ENCODE measurements at places on chromosomes 2 and 18. TPM values are rescaled to one million over a fixed set of nuclear protein-coding genes. Genes with fewer than 3 reads are reported as not detected.
A peak's percentile ranks its signal among the peaks of the same experiment; 100 is the strongest.

GRCh38 chr18:1499265-1499664, 594.6 kb downstream of the ADCYAP1 start:
- no peaks in the 10 kb centered on the region for H3K36me3 ChIP-seq
- DNase-seq: no peak
- no peaks in the 10 kb centered on the region for H3K4me1 ChIP-seq
- no peak overlapping the region for H3K27ac ChIP-seq

DNA sequence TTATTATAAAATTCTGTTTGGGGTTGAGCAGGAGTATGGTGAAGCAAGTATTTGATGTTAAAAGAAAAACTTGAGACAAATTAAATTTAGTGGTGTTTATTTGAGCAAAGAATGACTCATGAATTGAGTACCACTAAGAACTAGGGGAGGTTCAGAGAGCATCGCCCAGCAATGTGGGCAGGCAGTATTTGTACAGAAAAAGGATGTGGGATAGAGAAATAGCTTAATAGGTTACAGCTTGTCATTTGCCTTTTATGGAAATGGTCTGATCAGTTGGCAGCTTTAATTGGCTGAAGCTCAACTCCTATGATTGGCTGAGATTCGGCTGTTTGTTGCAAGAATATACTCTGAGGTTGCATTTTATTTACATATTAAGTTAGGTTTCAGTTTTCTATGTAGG, 68.2 kb downstream of the LRATD1 start:
- no peaks in the 10 kb centered on the region for H3K27me3 ChIP-seq
- no peaks in the 10 kb centered on the region for H3K36me3 ChIP-seq
- H3K4me1 ChIP-seq: no peaks in the 10 kb centered on the region
- DNase-seq: no peak
- H3K4me3 ChIP-seq: no peak overlapping the region
- H3K27ac ChIP-seq: no peak overlapping the region

Gene ADCYAP1
- total RNA-seq: not detected

DNA sequence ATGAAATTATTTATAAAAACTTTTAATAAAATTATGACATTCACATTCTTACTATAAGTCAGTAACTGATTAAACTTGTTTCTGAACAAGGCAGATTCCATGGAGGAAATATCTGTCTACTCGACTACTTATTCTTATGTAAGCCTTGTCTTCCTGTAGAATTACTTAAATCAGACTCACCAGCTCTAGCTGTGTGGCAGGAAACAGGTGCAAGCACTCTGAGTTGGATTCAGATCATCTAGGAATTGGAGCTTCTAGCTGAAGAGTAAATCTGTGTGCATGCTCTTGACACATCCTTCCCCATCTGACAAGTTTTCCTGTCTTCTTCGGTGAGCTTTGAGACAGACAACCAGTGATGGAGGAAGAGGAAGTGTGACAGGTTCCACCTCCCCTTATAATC, 284.7 kb downstream of the TRIB2 start:
- H3K27ac ChIP-seq: no peak overlapping the region
- H3K4me1 ChIP-seq: no peaks in the 10 kb centered on the region
- peaks cover 32% of the 10 kb centered on the region for H3K27me3 ChIP-seq
- no peak overlapping the region for H3K4me3 ChIP-seq
- no peak for DNase-seq

Gene EPB41L3
- 1.5 TPM for total RNA-seq

DNA sequence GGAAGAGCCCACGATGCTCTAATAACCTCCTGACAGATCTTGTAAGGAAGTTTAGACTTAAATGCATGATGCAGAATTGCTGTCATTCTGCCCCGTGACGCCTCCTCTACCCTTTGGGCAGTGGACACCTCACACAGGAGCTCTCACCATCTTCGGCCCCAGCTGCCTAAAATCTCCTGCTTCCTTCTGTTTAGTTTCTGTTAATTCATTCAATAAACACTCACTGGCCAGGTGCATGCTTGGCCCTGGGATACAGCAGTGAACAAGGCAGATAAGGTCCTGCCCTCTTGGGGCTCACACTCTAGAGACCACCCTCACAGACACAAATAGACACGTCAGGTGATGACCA, 81.1 kb downstream of the SEPTIN10 start:
- no peaks in the 10 kb centered on the region for H3K4me1 ChIP-seq
- H3K27ac ChIP-seq: no peak overlapping the region
- no peak for DNase-seq
- no peak overlapping the region for H3K4me3 ChIP-seq
- no peaks in the 10 kb centered on the region for H3K36me3 ChIP-seq

Gene UNC80
- total RNA-seq: not detected

- peaks cover 2% of the 10 kb centered on the region for H3K27me3 ChIP-seq
- no peaks in the 10 kb centered on the region for H3K36me3 ChIP-seq
- no peak for DNase-seq
- no peak overlapping the region for H3K4me3 ChIP-seq
These were observed 43.9 kb downstream of the WDR75 start for GRCh38 chr2:189485146-189485545.

DNA sequence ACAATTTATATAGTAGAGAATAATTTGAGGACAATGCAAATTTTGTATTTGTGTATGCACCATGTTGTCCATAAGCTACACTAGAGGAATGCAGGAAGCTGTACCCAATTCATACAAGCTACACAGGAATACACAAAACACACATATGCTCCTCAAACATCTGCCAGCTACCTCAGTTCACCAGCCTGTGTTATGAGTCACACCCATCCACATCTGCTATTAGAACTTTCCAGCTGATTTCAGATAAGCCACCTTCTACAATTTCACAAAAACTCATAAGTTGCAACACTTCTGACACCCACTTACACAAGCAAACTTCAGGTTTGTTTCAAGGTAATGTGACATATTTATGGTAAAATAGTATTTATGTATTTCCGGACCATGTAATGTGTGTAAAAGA, 438.9 kb downstream of the SATB2 start:
- H3K27ac ChIP-seq: no peak overlapping the region
- no peak for DNase-seq
- no peaks in the 10 kb centered on the region for H3K27me3 ChIP-seq
- H3K36me3 ChIP-seq: no peaks in the 10 kb centered on the region
- no peak overlapping the region for H3K4me3 ChIP-seq

GRCh38 chr2:224400886-224401632, 848 bp downstream of the FAM124B start:
- peaks cover 9% of the 10 kb centered on the region for H3K4me1 ChIP-seq
- peaks cover 3% of the 10 kb centered on the region for H3K27me3 ChIP-seq
- H3K36me3 ChIP-seq: no peaks in the 10 kb centered on the region
- H3K4me3 ChIP-seq: peak overlapping the region; percentile 78
- peak overlapping the region; percentile 61 for H3K27ac ChIP-seq
- DNase-seq: peak; percentile 57

Gene RTP5
- 0.07 TPM for total RNA-seq

- H3K27me3 ChIP-seq: peaks cover 9% of the 10 kb centered on the region
- DNase-seq: no peak
- H3K4me3 ChIP-seq: no peak overlapping the region
- no peaks in the 10 kb centered on the region for H3K36me3 ChIP-seq
- H3K4me1 ChIP-seq: peaks cover 2% of the 10 kb centered on the region
- no peak overlapping the region for H3K27ac ChIP-seq
These were observed 53.0 kb upstream of the LCLAT1 start for GRCh38 chr2:30394096-30394495.

GRCh38 chr18:8620845-8621244, 11.6 kb downstream of the RAB12 start:
- no peak for DNase-seq
- H3K36me3 ChIP-seq: peaks cover 51% of the 10 kb centered on the region
- no peak overlapping the region for H3K27ac ChIP-seq
- peak overlapping the region; percentile 4 for H3K4me3 ChIP-seq
- H3K27me3 ChIP-seq: no peaks in the 10 kb centered on the region

Gene CPLX4
- not detected for total RNA-seq

- no peaks in the 10 kb centered on the region for H3K27me3 ChIP-seq
- H3K4me1 ChIP-seq: no peaks in the 10 kb centered on the region
- DNase-seq: no peak
- no peaks in the 10 kb centered on the region for H3K36me3 ChIP-seq
These were observed 52.2 kb downstream of the AGAP1 start for GRCh38 chr2:235546151-235546435.

Gene CDH19
- total RNA-seq: not detected

DNA sequence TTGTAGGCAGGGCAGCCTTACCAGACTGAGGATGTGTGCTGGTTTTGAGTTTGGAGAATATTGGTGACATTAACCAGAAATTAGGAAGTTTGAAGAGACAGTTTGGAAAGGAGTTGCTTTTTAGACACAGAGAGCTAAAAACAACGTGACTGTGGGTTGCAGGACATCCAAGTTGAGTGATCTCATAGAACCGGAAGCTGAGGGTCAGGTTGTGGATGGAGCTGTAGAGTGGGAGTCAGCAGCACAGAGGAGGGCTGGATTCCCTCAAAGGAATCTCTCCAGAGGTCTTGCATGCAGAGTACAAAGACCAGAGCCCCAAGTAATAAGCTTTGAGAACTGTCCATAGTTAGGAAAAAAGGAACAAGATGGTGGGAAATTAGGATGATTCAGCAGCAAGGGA, 9.3 kb downstream of the MAPRE3 start:
- H3K36me3 ChIP-seq: no peaks in the 10 kb centered on the region
- H3K27me3 ChIP-seq: peaks cover 28% of the 10 kb centered on the region
- no peak overlapping the region for H3K4me3 ChIP-seq
- no peak overlapping the region for H3K27ac ChIP-seq

GRCh38 chr2:69166812-69167468, 154.0 kb downstream of the ANTXR1 start:
- no peaks in the 10 kb centered on the region for H3K36me3 ChIP-seq
- no peak for DNase-seq
- H3K27me3 ChIP-seq: peaks cover 21% of the 10 kb centered on the region
- H3K4me1 ChIP-seq: no peaks in the 10 kb centered on the region
- H3K4me3 ChIP-seq: no peak overlapping the region

DNA sequence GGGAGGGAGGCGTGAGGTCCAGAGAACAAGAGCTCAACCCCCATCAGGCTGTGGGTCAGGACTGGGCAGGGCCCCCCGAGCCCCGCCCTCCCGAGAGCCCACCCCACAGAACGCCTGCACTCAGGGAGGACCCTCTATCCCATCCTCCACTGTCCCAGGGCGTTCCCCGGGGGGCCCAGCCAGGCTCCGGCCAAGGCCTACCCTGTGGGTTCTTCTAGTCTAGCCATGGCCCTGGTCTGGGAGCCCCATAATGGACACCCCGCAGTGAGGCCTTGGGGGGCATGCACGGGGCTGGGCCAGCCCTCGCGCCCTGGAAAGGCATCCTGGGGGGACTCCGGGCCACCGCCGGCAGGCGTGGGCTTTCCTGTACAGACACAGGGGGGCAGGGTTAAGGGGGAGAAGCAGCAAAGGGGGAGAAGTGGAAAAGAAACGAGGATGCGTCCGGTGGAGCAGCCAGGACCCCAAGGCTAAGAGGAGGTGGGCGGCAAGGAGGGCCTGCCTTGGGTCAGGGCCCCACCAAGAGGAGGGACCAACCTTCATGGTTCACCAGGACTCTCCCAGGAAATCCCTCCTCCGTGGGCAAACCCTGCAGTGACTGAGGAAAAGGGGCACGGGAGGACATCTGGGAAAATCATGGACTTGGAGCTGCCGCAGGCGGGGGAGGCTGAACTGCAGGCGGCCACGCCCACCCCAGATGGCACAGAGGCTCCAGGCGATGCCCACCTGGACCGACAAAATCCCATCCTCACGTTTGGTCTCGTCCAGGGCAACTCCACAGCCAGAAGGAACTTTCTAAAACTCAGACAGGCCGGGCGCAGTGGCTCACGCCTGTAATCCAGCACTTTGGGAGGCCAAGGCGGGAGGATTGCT, 2.7 kb upstream of the CROCC2 start:
- H3K27me3 ChIP-seq: no peaks in the 10 kb centered on the region
- no peak for DNase-seq
- H3K27ac ChIP-seq: no peak overlapping the region
- no peaks in the 10 kb centered on the region for H3K36me3 ChIP-seq
- H3K4me3 ChIP-seq: no peak overlapping the region

GRCh38 chr2:168948621-168949212, 47.6 kb downstream of the G6PC2 start:
- no peak overlapping the region for H3K27ac ChIP-seq
- H3K4me3 ChIP-seq: no peak overlapping the region
- no peak for DNase-seq
- H3K4me1 ChIP-seq: peaks cover 2% of the 10 kb centered on the region
- peaks cover 48% of the 10 kb centered on the region for H3K27me3 ChIP-seq

DNA sequence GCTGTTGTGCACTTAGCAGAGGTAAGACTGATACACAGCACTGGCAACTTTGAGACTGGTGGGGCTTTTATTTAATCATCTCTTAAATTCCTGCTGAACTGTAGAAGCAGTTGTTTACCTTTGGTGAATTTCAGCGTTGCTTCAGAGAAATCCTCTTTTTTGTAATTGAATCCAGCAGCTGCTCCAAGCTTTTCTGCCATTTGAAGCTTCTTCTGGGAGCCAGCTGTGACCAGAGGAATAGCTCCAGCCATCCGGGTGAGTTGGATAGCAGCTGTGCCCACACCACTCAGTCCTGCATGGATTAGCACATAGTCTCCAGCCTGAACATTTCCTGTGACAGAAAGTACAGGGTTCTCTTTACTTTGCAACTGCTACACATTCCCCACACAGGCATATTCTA, 3.9 kb downstream of the TP53I3 start:
- peaks cover 6% of the 10 kb centered on the region for H3K36me3 ChIP-seq
- no peak for DNase-seq
- H3K4me1 ChIP-seq: peaks cover 23% of the 10 kb centered on the region
- H3K27me3 ChIP-seq: no peaks in the 10 kb centered on the region
- no peak overlapping the region for H3K4me3 ChIP-seq

GRCh38 chr2:169716238-169716886, 17.3 kb upstream of the KLHL23 start:
- H3K27me3 ChIP-seq: no peaks in the 10 kb centered on the region
- H3K36me3 ChIP-seq: peaks cover 1% of the 10 kb centered on the region
- DNase-seq: no peak
- H3K4me3 ChIP-seq: no peak overlapping the region

- peaks cover 78% of the 10 kb centered on the region for H3K27me3 ChIP-seq
- peaks cover 5% of the 10 kb centered on the region for H3K4me1 ChIP-seq
- no peak overlapping the region for H3K4me3 ChIP-seq
- no peaks in the 10 kb centered on the region for H3K36me3 ChIP-seq
- H3K27ac ChIP-seq: no peak overlapping the region
These were observed 4.6 kb upstream of the ATOH8 start for GRCh38 chr2:85748985-85749875.

DNA sequence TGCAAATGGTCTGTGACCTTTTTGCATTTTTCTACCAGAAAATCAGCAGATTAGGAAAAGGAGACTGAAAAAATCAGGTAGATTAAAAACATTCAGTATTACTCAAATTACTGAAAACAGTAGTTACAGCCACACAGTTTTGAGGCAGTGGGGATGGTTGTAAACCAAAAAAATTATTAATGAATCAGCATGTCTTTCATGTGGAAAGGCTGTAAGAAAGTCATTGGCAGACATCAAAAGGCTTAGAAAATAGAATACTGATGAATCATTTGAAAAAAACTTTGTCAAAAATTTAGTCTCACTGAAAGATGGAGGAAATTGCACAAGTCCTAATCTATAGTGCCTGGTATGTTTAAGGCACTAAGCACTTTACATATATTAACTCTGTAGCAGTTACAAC, 133.9 kb upstream of the GCFC2 start:
- no peak for DNase-seq
- no peaks in the 10 kb centered on the region for H3K4me1 ChIP-seq
- H3K27me3 ChIP-seq: no peaks in the 10 kb centered on the region
- no peak overlapping the region for H3K4me3 ChIP-seq
- no peaks in the 10 kb centered on the region for H3K36me3 ChIP-seq

GRCh38 chr2:128727914-128728313, 409.2 kb upstream of the HS6ST1 start:
- H3K27me3 ChIP-seq: peaks cover 13% of the 10 kb centered on the region
- peaks cover 17% of the 10 kb centered on the region for H3K4me1 ChIP-seq
- DNase-seq: peak; percentile 56
- no peak overlapping the region for H3K27ac ChIP-seq
- no peak overlapping the region for H3K4me3 ChIP-seq

Gene IL1R2
- total RNA-seq: 1.6 TPM

Gene OXER1
- 0.19 TPM for total RNA-seq

Gene RIT2
- not detected for total RNA-seq
